ENCODE measurements at places on chromosomes 6 and 20. TPM values are rescaled to one million over a fixed set of nuclear protein-coding genes. Genes with fewer than 3 reads are reported as not detected.
A peak's percentile ranks its signal among the peaks of the same experiment; 100 is the strongest.

DNA sequence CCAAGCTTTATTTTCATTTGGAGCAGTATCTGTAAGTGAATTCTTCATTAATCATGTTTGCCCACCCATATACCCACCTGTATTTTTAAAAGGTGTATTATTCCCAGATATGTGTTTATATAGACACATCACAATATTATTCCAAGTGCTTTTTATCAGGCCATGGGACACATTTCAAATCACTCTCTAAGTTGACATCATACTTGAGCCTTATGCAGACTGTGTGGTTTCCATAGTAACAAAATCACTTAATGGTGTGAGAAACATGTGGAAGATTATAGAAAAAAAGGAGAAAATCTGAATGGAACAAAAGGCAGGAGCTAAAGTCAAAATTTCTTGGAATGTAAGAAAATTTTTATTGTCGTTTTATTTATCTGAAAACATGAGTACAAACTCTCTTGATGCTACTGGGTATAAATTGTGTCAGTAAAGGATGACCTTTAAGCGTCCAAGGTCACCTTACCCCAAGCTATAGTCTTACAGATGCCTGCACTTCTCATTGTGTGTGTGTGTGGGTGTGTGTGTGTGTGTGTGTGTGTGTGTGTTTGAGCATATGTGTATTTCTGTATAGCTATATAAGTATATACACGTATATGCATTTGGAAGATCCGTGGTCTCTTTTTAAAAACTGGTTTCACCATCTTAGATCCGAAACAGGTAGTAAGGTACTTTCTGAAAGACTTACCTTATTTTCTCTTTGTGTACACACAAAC, 79.8 kb upstream of the CCN6 start:
- no peak for DNase-seq

GRCh38 chr6:47729019-47729418, 30.6 kb downstream of the ADGRF4 start:
- no peak for DNase-seq

- no peak for DNase-seq
Observed at GRCh38 chr6:2884804-2885203, 18.3 kb downstream of the SERPINB9 start.

- no peak for DNase-seq
Observed at GRCh38 chr6:160088069-160088783, 33.4 kb upstream of the SLC22A1 start.

DNA sequence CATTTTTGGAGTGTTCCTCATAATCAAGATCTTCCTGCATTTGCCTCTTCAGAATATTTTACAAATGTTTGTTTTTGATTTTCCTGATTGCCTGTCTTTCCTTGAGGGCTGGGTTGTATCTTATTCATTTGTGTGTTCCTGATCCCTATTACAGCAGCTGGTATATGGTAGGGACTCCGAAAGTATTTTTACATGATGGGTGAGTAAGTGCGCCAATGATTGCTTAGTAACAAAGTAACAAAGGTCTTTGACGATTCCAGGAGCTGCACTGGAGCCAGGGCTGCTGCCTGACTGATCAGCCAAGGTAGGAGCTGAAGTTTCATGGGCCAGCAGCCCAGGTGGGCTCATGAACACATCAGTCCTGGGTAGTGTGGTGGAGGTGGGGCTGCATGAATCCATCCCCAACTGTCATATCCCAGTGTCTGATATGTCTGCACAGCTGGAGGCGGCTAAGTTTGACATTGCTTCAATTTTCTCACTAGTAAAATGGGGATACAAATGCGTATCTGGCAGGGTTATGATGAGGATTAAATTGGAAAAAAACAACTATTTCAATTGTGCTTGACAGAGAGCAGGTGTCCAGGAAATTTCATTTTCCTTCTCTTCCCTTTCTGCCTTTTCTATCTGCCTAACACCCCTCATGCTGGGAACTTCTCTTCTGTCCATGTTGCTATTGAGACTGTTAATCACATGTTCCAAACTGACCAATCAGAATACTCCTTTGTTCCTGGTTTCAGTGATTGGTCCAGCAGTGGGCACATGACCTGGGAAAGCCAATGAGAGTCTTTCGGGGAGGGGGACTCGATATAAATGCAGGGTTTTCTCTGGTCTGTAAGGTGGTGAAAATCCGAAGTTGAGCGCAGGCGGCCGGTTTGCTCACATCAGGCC, 90.7 kb downstream of the CDH26 start:
- no peak for DNase-seq

Gene ZNF292
- 13.2 TPM for total RNA-seq

Gene PIGT
- total RNA-seq = 130 TPM

GRCh38 chr6:67265996-67266921, 1368.8 kb upstream of the ADGRB3 start:
- DNase-seq = no peak

- no peak for DNase-seq
Observed at GRCh38 chr6:79094938-79095337, 16.9 kb upstream of the PHIP start.

DNA sequence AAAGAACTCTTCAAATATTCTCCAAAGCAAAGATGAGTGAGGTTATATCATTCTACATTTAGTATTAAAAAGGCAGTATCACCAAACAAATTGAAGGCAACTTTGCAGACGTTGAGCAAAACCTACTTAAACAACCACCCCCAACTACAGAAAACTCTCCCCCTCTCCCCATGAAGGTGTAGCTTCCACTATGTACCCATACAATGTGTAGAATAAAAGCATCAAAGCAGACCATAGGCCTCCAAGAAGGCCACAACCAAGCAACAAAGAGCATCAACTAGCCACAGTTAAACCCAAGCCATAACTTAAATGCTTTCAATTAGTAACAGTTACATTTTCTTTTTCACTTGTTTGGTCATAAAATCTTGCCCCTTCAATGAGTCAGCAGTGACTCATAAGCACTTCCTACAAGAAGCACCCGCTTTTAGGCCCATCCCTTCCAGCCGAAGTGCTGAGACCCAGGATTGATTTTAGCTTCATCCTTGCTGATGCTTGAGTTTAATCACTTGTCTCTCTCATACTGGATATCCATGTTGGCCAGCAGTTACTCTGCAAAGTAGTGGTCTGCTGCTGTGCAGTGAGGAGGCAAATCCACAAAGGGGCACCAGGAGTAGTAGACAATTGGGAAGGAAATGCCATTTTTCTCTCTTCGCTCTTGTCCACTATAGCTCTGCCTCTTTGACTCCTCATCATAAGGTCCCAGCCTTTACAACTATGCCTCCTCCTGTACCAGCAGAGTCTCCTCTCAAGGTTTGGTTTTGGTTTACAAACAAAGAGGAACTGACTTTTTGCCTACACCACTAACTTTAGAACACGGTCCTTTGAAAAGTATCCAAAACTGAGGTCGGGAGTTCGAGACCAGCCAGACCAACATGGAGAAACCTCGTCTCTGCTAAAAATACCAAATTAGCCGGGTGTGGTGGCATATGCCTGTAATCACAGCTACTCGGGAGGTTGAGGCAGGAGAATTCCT, 8.4 kb upstream of the NUP153 start:
- peak; percentile 52 for DNase-seq

Gene MPIG6B
- not detected for total RNA-seq

GRCh38 chr20:8639112-8639778, 429.6 kb upstream of the PLCB4 start:
- DNase-seq = no peak

GRCh38 chr6:48099713-48100587, 11.0 kb downstream of the PTCHD4 start:
- no peak for DNase-seq

DNA sequence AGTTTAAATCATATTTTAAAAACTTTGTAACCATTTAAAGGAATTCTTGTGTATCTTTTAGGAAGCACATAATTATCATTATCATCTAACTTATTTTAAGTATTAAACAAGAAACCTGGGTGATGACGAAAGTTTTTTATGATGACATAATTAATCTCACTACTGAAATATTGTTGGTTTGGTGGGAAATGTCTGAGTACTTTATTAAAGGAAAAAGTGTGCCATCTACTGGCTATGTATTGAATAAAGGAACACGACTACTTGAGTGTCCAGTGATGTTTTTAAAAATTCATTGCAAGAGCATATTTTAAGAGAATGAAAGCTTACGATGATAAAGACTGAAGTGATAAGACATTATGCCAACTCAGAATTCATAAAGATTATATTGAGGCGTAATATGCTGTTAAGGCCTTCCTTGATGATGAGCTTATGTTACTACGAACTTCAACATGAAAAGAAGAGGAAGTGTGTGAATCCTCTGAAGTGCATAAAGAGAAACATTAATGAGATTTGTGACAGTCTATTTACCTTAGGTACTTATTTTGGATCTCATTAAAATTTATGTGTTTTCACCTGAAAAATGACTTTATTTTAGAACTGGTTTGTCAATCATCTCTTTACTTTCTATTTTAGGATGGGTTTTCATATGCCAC, 12.0 kb upstream of the TRMT11 start:
- DNase-seq = no peak

DNA sequence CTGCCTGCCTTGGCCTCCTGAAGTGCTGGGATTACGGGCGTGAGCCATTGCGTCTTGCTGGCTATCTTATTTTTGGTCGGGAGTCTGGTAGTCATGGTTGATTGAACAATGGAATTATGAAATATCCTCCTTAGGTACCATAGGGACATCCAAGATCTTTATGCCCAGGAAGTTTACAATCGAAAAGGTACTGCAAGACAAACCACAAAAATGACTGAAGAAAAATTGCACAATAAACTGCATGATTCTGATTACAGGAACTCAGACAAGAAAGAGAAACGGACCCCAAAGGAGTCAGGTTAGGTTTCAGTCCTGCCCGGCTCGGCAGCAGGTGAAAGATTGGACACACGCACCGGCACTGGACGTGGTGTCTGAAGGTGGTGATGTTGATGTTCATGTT, 5.3 kb downstream of the SLC26A8 start:
- no peak for DNase-seq

DNA sequence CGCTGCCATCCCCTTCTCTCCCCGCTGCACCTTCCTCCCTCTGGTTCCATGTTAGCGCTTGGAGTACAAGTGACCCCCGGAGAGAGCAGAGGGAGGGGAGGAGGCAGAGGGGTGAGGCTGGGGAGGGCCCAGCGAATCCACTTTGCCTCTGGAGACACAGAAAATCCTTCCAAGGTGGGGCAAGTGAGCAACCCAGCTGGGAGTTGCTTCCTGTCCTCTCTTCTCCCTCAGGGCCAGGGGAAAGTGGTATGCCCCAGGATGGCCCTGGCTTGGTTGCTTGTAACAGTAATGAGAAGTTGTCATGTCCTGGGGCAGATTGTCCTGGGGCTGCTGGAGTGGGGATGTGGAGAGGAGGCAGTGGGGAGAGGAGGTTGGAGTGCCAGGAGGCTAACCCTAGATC, 691 bp upstream of the ANGPT4 start:
- no peak for DNase-seq

Gene RNF182
- 7.2 TPM for total RNA-seq

DNA sequence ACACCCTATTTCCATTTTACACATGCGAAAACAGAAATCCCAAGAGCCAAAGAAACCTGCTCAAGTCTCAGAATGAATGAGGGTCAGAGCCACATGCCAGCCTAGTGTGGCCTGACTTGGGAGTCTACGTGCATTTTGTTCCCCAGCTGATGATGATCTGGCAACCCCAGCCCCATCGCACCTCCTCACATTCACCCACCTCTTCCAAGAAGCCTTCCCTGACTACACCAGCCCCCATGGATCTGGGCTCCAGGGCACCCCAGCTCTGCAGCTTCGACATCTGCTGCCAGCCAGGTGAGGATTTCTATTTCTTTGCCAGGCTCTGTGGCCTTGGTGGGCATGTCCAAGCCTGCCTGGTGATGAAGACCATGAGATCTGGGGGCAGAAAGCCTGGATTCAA, 41.0 kb downstream of the ANGPT4 start:
- DNase-seq = no peak

Gene PROCR
- total RNA-seq = 92.8 TPM

- no peak for DNase-seq
Observed at GRCh38 chr6:89146718-89147700, 1.2 kb downstream of the PM20D2 start.

- DNase-seq = no peak
Observed at GRCh38 chr6:6569096-6569810, 19.3 kb upstream of the LY86 start.

Gene AVP
- not detected for total RNA-seq

DNA sequence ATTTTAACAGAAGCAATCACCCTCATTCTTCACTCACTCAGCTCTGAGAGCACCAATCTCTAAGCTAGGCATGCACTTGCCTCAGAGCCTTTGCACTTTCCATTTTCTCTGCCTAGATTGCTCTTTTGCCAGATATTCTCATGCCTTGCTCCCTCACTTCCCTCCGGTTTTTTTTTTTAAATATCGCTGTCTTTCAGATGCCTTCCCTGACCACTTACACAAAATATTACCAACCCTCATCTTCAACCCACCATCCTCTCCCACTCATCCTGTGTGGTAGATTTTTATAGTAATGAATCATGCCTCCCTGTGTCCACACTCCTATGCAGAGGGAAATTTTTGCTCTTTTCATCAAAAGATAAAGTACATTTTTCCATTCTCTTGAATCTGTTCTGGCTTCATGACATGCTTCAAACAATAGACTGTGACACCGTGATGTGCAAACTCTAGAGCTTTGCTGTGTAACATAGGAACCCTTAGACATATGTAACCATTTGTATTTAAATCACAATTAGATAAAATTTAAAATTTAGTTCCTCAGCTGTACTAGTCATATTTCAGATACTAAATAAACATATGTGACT, 437.1 kb downstream of the UTRN start:
- DNase-seq = no peak

DNA sequence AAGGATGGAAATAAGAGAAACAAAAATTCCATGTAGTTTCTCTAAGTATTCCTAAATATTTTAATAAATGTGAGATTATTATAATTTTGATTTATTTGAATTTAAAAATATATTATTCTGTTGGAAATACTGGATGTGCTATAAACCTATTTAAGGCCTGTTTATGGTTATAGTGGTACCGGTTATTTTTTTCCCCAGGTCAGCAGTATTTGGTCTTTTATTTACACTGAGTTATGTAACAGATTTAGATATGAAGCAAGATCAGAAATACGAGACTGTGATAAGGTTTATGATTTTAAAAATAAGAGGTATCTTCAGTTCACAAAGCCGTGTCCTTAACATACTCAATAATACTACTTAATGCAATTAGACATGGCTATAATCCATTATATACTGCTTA, 634.3 kb upstream of the POU3F2 start:
- DNase-seq = no peak

Gene BTN3A1
- 13.9 TPM for total RNA-seq

Gene ID1
- 74.3 TPM for total RNA-seq

- DNase-seq = no peak
Observed at GRCh38 chr6:81401970-81402690, 350.4 kb downstream of the TENT5A start.

GRCh38 chr6:139695361-139695760, 320.9 kb upstream of the CITED2 start:
- no peak for DNase-seq

GRCh38 chr6:170470734-170471133, 82.4 kb downstream of the PSMB1 start:
- no peak for DNase-seq

Gene ARMC2
- total RNA-seq = 1.0 TPM

- DNase-seq = no peak
Observed at GRCh38 chr6:112997421-112998085, 650.4 kb downstream of the RFPL4B start.
